ENCODE measurements at places on chromosomes 13 and 19. TPM values are rescaled to one million over a fixed set of nuclear protein-coding genes. Genes with fewer than 3 reads are reported as not detected.

GRCh38 chr13:111912453-111912866, 154.5 kb upstream of the SOX1 start:
- DNase-seq, result no peak

GRCh38 chr13:102609696-102610095, 12.9 kb downstream of the TPP2 start:
- DNase-seq, result no peak

GRCh38 chr13:29165840-29166239, 345.7 kb downstream of the MTUS2 start:
- no peak for DNase-seq

Gene KIR3DL3
- total RNA-seq, result not detected

GRCh38 chr13:98687319-98687718, 65.2 kb downstream of the SLC15A1 start:
- DNase-seq, result no peak

- DNase-seq, result no peak
These were observed 265.0 kb downstream of the FGF14 start for GRCh38 chr13:102136735-102137296.

- DNase-seq, result peak; percentile 78
These were observed 15.1 kb downstream of the CC2D1A start for GRCh38 chr19:13920940-13921747.

DNA sequence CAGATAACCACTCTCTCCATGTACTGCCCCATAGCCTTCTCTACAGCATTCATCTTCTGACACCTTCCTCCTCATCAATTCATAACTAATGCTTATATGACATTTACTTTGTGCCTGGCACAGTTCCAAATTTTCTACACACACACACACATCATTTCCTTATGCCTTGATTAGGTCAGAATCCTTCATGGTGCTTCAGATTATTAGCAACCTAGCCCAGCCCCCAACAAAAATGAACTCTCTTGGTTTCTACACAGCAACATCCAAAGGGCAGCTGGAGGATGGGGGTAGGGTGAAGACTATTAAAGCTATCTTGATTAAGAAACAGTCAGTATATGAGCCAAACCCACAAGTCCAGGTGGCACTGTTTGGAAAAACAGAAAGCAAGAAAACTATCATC, 3.7 kb downstream of the RUBCNL start:
- DNase-seq, result no peak

Gene RXFP2
- 0.08 TPM for total RNA-seq

- peak; percentile 86 for DNase-seq
These were observed 2.7 kb upstream of the KLK2 start for GRCh38 chr19:50870417-50871089.

DNA sequence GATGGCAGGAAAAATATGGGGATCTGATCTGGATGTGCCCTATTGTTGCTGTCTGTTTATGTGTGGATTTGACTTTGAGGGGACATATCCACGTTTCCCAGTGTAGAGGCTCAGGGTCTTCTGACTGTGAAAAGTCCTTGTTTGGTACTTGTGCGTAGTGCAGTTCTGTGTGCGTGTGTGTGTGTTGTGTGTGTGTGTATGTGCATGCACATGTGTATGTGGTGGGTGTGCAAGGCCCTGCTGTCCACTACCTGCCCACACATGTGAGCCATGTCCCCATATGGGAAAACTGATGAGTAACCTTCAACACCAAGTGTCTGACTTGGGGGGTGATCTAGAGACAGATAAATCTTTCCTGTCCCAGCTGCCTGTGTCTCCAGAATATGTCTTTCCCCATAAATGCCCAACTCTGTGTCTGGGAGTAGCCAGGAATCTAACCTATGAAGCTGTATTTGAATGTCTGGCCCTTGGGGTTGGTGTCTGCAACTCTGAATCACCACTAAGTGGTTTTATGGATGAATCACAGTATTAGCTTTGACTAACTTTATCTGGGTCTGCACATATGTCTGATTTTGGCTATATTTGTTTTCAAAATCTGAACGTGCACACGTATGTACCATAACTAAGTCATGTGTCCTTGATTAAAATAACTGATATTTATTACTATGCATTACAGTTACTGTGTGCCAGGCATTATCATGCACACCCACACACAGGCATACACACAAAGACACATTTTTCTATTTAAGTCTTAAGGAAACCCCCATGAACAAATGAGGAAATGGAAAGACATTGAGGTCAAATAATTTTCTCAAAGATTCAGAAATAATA, 17.4 kb downstream of the KLK2 start:
- no peak for DNase-seq

DNA sequence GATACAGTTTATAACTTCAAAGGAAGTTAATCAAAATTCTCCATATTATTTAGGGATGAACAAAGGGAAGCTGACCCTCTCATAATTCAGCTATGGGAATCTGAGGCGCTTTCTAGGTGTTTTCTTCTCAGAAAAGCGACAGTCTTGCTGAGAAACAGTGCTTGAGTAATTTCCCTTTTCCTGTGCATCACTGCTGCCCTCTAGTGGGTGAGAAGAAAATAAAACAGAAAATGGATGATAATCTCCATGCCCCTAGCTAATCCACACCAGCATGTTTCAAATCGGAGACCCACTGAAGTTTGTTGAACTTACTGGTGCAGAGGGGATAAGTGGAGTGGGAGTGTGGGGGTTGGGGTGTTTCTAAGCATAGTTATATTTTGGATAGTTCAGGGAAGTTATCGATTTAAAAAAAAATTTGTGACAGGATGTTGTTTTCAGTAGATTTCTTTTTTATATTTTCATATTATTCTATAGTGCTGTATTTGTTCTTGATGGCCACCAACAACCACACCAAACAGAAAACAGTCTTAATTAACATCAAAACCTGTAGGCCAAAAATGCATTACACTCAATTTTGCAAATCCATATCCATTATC, 21.4 kb downstream of the LCP1 start:
- no peak for DNase-seq

Gene SULT2A1
- 0.24 TPM for total RNA-seq

Gene KCNC3
- 16.0 TPM for total RNA-seq

DNA sequence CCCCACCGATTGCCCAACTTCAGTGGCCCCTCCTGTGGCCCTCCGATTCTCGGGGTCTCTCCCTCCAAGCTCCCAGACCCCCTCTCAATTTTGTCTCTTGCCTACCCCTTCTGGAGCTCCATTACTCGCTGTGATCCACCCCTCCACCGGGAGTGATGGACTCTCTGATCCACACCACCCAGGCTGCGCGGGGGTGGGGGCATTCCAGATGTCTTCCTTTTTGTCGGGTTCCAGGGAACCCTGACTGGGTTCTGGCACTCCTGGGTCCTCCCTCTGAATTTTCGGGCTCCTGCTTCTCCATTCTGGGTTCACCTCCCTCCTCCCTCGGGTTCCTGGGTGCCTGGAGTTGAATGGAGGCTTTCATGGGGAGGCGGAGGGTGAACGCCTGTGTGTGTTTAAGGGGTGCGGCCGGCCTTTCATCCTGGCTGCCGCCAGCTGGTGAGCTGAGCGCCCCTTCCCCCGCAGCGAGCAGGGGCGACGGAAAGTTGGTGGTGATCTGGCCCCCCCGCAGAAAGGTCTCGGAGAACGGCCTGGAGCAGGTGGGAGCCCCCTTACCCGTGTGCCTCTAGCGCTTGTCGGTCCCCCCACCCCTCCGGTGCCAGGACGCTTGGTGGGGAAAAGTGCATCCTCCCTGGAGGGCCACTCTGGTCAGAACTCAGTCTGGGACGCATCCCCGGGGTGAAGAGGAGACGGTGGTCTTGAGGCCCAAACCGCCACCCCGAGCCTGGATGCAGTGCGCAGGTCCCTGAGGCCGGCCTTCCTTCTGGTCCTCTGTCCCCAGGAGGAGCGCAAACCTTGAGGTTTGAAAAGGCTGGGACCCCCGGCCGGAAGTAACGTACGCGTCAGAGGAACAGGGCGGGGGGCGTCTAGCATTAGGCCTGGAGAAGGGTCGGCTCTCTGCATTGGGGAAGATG, 1.6 kb downstream of the MISP3 start:
- DNase-seq, result no peak

GRCh38 chr19:8469613-8470368, 25.0 kb downstream of the HNRNPM start:
- no peak for DNase-seq

DNA sequence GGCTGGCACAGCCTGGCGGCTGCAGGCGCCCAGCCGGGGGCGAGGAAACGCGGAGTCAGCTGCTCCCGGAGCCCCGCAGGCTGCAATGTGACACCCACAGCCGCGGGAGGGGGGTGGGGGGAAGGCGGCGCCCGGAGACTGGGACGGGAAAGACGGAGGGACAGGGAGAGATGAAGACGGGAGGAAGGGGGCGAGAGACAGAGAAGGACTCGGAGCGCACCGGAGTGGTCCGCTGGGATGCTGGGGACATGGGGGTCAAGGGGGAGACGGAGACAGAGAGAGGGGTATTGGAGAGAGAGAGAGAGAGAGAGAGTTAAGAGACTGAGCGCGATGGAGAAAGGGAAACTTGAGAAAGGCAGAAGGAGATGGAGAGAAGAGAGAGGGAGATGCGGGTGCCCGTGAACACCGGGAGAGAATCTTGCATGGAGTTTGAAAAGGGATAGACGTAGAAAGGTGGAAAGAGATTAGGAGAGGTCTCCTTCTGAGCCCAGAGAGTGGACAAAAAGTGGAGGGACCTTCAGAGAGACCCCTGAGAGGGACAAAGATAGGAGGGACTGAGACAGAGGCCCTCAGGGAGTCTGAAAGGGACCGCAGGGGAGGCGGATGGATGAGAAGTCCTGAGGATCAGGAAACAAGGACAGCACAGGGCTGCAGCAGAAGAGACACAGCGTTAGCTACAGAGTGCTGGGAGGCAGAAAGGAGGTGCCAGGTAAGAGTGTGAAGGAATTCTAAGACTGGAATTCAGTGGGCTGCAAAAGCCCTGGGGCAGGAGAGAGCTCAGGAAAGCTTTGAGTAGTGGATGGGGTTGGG, 1.0 kb downstream of the SCN1B start:
- no peak for DNase-seq

GRCh38 chr19:45629704-45630103, 9.5 kb downstream of the EML2 start:
- no peak for DNase-seq

Gene OVOL3
- total RNA-seq, result 3.3 TPM

DNA sequence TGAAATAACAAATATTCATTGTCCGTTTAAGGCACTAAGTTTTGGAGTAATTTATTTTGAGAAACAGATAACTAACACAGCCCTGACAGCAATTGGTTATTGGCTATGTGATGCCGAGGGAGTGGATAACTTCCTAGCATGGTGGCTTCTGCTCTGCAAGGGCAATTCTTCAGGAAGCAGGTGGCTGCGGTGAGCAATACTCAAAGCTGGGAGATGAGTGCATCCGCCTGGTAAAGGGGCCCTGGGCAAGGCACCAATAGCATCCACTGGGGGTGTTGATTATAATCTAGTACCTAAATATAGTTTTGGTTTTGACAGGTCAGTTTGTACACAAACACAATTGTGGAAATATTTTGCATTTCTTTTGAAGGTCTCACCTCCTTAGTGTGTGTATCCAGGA, 41.0 kb downstream of the CCDC70 start:
- no peak for DNase-seq

Gene B3GNT3
- 0.71 TPM for total RNA-seq

Gene CEACAM20
- 0.62 TPM for total RNA-seq

GRCh38 chr19:47013041-47013517, 6.6 kb upstream of the NPAS1 start:
- DNase-seq, result peak; percentile 91

GRCh38 chr19:14118165-14119051, 846 bp upstream of the PRKACA start:
- DNase-seq, result peak; percentile 77

Gene LMTK3
- 1.7 TPM for total RNA-seq

Gene CLEC4M
- 9.4 TPM for total RNA-seq

DNA sequence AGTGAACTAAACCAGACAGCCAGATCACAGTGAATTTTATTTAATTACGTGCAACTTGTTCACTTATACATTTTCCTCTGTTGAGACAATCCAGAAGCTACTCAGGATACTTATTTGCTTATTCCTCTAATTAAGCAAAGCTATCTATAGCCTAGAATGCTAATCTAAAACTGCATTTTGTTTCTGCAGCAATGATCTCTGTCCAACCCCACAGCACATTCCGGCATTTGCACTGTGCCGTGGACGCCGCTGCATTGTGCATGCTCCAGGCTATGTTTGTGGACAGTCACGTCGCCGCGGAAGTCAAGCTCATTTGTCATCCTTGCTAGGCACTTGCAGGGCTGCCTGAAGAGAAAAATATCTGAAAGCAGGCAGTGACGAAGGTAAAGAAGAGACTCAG, 406.9 kb downstream of the RFC3 start:
- peak; percentile 19 for DNase-seq

- no peak for DNase-seq
These were observed 117.7 kb upstream of the KLF12 start for GRCh38 chr13:74251778-74252519.

Gene TIMM50
- 80.6 TPM for total RNA-seq

DNA sequence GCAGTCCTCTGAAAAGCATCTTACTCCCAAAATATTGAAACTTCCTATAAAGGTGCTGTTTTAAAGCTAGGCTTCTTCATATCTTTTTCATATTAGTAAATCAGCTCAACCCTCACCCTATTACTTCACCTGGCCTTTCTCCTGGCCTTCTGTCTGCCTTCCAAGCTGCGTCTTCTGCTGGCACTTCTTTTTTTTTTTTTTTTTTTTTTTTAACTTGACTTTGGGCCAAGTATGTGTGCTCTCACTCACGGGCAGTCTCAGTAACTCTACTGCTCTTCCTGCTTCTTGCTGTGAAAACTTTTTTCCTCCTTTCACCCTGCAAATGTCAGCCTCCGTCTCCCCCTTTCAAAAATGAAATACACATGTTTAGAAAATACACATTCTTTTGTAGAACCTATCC, 41.2 kb upstream of the KCTD4 start:
- no peak for DNase-seq

DNA sequence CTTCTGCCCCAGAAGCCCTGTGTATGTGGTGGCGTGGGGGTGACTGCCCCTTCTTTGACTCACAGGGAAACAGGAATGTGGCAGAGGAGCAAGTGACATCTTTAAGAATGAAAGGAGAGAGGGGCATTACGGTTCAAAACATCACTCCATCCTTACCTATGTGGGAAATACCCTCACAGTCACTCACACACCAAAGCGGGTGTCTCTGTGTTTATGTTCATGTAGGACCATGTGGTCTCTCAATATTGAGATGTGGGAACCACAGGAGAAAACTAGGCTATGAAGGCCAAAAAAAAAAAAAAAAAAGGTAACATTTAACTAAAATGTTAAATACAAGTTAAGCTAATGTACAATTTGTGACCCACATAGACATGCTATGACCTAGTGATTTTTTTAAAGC, 153.6 kb upstream of the GPR12 start:
- DNase-seq, result no peak

Gene EPN1
- 303 TPM for total RNA-seq
